ENCODE measurements at places on chromosomes 12 and 14.

- no peak for DNase-seq
These were observed 4.8 kb downstream of the LRP1 start for GRCh38 chr12:57133013-57133569.

GRCh38 chr14:53002576-53002975, 51.7 kb upstream of the FERMT2 start:
- no peak for DNase-seq

GRCh38 chr12:121712461-121713256, at the start of gene TMEM120B:
TMEM120B (plus strand) TSS chr12:121712752; CDS start chr12:121712896, 144 bp downstream.
- DNase-seq: peak; percentile 87

- no peak for DNase-seq
These were observed 128.6 kb downstream of the CRADD start for GRCh38 chr12:93805736-93806141.

- DNase-seq: no peak
These were observed 2.4 kb downstream of the CEP170B start for GRCh38 chr14:104867371-104868059.

DNA sequence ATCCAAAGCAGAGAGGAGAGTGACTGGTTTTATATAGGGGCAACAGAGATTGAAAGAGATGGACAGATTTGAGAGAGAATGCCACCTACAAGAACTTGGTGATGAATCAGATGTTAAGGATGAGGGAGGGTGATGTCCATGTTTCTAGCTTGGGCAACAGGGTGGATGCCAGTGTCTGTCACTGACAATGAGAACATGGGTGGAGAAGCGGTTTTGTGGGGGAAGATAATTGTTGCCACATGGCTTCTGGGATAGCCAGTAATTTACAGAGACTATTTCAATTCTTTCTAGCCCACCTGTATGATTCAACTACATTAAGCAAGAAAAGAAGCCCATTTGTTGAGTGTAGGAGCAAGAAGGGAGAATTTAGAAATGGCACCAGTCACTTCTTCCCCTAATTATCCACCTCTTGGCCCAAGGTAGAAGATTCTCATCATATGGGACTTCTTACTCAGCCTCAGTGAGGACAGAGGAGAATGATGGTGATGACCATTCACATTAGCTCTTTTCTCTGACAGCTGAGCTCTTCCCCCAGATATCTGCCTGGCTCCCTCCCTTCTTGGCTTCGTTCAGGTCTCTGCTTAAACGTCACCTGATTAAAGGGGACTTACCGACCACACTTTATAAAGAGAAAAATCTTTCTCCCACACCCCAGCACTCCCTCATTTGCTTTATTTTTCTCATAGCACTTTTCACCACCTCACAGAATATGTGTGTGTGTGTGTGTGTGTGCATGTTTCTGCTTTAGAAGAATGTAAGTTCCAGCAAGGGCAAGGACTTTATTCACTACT, 117.8 kb downstream of the DUSP6 start:
- no peak for DNase-seq

DNA sequence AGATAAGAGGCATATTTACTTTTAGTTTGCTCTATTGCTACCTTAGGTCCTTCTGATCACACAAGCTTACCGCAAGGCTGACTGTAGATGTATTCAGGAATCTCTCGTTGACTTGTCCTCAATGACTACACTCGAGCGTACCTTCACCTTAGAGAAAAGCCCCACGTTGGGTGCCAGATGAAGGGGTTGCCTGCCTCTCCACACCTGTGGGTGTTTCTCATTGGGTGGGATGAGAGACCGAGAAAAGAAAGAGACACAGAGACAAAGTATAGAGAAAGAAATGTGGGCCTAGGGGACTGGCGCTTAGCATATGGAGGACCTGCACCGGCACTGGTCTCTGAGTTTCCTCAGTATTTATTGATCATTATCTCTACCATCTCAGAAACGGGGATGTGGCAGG, 51.8 kb downstream of the ASCL4 start:
- DNase-seq: no peak

DNA sequence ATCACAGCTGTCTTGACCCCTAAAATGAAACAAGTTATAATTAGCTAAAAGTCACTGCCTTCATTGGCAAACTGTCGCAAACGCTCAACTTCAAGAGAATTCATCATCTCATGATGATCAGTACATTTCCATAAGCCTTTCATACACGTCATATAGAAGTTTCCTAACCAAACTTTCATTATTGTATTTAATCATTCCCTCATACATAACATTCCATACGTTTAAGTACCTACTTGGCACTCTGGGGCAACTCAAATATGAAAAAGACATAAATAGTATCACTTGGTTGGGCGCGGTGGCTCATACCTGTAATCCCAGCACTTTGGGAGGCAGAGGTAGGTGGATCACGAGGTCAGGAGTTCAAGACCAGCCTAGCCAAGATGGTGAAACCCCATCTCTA, 12.4 kb upstream of the PPP2R5E start:
- no peak for DNase-seq

- no peak for DNase-seq
These were observed at the start of gene INHBE for GRCh38 chr12:57454566-57455373. INHBE (plus strand) TSS chr12:57455307; CDS start chr12:57455537, 230 bp downstream.

DNA sequence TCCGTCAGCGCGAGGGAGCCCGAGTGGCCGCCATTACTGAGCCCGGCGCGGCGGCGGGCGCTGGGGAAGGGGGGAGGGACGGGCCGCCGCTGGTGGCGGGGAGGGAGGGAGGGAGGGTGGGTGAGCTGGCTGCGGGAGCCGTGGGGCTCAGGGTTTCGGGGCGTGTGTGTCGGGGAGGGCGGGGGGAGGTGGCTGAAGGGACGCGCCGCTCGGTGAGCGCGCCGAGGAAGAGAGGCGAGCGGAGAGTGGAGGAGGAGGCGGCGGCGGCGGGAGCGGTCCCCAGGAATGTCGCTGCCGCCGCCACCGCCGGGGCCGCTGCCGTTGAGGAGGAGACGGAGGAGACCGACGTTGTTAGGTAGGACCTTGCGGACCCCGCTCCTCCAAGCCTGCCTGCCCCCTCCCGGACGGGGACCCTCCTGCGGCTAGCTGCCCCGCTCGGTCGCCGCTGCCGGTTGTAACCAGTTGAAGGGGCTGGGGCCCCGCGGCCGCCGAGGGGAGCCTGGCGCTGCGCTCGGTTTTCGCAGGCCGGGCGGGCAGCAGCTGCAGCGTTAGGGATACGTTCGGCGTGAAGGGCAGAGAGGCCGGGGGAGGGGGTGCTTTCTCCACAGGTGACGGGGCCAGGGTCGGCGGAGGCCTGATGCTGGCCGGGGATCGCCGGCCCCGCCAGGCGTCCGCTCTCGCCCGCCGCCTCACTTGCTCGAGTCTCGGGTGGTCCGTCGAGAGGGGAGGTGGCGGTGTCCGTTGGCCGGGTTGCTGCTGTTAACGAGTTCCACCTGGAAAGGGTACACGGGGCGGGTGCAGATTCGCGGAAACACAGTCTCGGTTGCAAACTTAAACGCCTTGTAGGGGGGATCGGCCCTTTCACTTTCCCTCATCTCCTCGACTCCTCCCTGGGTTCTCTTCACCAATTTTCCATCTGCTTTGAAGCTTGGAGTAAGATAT, at the start of gene ARHGAP5:
ARHGAP5 (plus strand) TSS at position 224 of the 942 bp plus-strand sequence. CDS start 13,366 bp downstream, outside the sequence.
- peak; percentile 26 for DNase-seq

DNA sequence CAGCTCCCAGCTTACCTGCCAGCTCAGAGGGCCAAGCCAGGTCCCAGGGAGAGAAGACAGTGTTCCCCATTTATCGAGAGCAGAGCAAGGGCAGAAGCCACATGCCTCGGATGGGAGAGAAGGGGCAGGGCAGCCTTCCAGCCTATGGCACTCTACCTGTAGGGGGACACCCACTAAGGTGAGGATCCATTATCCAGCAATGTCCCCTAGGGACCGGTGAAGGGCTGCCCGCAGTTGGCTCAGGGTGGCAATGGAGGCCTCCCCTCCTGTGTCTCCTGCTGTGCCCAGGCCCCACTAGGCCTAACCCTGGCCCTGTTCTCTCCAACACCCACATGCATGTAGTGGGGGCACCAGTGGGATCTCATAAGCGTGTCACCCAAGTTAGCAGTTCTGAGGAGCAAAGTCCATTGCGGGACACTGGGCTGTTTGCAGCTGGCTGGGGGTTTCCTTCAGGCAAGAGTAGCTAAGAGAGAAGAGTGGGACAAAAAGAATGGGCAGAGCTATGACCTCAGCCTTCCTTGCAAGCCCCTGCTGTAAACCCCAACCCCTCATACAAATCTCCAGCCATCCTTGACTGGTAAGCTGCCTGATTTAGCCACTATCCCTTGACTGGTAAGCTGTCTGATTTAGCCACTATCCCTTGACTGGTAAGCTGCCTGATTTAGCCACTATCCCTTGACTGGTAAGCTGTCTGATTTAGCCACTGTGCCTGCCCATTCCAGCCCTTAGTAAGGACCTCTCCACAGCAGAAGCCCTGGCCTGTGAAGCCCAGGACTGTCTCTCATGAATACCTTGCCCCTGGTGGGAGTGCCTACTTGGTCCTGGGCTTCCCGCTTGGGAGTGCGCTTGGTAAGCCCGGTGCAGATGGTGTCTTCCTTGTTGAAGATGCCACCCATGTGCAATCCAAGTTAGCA, 5.2 kb upstream of the ASB2 start:
- DNase-seq: no peak

GRCh38 chr12:64682572-64683277, 72.4 kb downstream of the RASSF3 start:
- no peak for DNase-seq

- no peak for DNase-seq
These were observed 54.9 kb downstream of the VWF start for GRCh38 chr12:6069437-6070093.

GRCh38 chr12:40993158-40993557, 195.0 kb upstream of the PDZRN4 start:
- no peak for DNase-seq

DNA sequence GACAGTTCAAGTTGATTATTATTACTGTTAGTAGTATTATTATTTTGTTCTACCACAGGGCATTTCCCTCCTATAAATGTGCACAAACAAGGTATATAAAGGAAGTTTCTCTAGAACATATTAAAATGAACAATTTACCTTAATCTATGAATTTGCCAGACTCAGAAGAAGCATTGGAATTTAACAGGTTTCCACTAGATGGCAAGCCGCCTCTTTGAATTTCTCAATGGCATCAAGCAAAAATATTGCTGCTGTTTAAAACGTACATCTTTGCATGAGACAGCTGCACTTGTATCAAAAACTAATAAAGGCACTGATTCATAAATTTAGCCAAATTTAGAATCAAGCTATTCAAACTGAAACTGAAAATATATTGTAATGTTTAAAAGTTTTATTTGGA, 34.6 kb upstream of the MIS18BP1 start:
- DNase-seq: no peak

DNA sequence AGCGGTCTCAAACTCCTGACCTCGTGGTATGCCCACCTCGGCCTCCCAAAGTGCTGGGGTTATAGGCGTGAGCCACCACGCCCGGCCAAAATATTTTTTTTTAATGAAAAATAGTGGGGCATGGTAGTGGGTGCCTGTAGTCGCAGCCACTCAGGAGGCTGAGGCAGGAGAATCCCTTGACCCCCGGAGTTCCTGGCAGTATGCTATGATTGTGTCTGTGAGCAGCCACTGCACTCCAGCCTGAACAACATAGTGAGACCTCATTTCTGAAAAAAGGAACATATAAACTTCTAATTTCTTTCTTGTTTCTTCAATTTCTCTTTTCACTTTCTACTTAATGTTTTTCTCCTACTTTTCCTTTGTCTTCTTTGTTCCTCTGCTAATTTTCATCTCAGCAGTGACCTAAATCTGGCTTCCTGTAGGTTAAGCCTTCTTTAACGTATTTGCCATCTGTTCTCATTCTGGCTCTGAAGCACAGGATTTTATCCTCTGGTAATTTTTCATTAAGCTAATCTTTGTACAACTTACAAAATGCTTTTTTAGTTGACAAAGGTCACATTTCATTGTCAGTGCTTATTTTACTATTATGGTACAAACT, 4.5 kb upstream of the RPGRIP1 start:
- no peak for DNase-seq

- DNase-seq: no peak
These were observed 65.1 kb downstream of the TRAFD1 start for GRCh38 chr12:112190231-112191025.

DNA sequence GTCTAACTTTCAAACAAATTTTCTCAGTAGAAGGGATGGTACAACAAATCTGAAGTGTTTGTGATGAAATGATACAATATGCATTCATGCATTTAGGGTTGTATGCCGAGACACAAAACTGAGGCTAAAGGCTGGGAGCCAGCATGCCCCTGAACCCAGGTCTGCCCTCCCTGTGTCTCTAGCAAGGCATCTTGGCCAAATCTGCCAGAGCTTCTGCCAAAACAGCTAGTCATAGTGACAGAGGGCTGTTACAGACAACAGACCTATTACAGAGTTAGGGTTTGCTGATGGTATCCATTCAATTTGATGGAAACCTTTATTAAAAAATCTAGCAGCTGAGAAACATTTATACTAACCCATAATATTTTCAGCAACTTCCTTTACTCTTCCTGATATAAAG, 11.3 kb upstream of the CHPT1 start:
- no peak for DNase-seq

DNA sequence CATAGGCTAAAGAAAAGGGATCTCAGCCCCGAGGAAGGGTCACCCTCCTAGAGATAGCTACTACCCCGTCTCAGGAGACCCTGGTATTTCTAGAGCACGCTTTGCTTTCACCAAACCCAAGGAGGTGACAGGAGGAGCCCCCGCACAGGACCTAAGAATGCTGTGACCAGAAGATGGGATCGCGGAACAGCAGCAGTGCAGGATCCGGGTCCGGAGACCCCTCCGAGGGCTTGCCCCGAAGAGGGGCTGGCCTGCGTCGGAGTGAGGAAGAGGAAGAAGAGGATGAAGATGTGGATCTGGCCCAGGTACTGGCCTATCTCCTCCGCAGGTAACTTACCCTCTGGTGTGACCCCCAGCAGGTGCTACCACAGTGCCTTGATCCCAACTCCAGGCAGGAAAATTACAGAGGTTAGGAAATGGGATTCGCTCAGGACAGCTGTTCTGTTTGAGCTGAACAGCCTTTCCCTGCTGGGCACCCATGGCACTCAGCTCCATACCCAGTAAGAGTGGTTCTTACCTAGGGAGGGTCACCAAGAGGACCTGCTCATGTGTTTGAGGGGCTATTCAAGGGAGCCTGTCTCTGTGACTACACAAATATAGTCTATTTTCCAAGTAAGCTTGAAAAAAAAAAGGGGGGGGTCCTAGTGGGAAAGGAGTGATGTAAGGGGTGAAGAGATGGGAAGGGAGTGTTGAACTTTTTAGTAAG, 826 bp upstream of the NRL start:
- DNase-seq: no peak

DNA sequence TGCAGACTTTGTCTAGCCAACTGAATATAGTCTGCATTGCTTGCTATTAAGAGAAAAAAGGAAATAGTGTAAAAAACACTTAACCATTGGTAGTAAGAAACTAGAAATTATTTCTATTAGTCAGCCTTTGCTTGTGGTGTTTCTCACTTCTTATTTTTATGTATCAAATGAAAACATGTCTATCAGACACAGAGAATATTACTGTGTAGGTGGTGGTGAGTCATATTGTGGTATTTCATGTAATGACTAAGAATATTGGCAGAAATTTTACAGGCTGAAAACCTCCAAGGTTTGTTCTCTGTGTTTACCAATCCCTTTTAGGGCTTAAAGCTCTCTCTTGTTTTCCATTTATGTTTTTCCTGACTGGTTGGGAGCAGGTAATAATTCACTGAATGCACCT, 87.2 kb downstream of the DAAM1 start:
- DNase-seq: peak; percentile 7

Measured in CD4-positive, alpha-beta T cell treated with Interleukin-21 for 1 hour (primary cell).